ENCODE measurements at places on chromosomes 5 and 9. TPM values are rescaled to one million over a fixed set of nuclear protein-coding genes. Genes with fewer than 3 reads are reported as not detected.
A peak's percentile ranks its signal among the peaks of the same experiment; 100 is the strongest.

DNA sequence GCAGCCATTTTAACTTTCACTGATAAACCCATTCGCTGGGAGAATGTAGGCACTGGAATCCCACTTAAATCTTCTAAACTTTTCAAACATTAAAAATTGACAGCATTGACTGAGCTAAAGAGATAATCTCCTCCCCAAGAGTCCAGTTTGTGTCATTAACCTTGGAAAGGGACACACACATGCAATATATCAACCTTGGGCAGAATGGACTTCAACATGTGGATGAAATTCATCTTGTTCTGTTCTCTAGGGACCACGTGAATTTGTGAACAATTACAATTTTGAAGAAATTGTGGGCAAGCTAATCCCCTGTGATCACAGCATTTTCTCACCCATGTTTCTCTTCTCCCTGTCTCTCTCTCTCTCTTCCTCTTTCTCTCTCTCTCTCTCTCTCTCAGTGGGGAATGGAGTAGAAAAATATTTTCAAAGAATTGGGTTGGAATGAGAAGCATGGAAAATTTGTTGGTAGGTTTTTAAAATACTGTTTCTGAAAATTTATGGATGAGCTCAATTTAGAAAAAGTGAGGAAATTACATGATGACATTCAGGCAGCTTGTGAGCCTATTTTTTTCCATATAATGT, 553.7 kb downstream of the EBF1 start:
- DNase-seq = no peak

- peak; percentile 84 for DNase-seq
Observed at GRCh38 chr9:124110307-124110915, 98.8 kb downstream of the LHX2 start.

DNA sequence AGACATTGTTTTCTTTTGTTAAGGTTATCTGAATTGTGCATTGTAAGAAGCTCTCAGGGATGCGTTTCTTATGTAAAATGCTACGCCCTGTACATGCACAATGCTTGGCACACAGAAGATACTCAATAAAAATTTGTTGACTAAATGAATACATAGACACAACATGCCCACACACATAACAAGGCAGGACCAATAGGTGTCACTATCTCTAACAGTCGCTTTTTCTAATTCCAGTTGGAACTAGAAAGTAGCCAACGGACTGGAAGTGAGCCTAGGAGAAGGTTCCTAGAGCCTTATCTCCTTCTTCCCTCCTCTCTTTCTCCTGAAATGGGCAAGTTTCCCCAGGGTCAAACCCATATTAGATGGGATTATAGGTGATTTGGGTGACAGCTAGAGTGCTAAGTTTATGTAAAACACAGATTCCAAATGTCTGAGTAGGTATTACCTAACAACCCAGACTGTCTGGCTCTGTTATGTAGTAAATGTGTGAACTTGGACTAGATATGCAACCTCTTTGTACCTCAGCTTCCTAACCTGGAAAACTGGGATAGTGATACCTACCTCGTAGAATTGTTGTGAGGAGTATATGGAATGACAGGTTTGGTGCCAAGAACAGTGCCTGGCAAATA, 603.0 kb downstream of the RAB3C start:
- no peak for DNase-seq

DNA sequence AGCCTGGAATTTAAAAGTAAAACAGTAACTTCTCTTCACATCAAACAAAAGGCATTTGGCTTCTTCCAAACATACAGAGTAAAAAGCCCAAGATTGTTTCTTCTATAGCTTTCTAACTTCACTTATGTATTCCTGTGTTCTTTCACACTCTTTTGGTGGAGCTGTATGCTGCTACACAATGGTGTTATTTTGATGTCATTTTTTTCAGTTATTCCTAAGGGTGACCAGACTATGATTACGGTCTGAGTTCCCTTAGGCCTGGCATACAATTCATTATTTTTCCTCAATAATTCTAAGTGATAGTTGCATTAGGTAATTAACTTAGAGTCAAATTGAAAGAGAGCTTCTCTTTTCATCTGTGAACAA, 66.3 kb upstream of the IL7R start:
- DNase-seq = no peak

DNA sequence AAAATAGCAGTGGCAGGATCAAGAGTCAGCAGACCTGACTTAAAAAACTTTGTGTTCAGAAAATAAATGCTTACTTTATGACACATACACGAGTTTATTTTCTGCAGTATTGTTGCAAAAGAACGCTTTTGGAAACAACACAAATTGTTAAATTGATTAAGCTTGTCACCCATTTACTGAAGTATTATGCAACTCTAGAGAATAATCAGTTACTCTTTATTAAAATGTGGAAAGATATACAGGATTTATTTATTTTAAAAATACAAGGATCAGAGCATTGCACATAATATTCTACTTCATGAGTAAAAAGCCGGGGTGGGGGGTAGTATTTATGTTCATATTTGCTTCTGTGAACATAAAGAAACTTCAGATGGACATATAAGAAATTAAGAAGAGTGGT, 20.0 kb downstream of the FYB1 start:
- no peak for DNase-seq

DNA sequence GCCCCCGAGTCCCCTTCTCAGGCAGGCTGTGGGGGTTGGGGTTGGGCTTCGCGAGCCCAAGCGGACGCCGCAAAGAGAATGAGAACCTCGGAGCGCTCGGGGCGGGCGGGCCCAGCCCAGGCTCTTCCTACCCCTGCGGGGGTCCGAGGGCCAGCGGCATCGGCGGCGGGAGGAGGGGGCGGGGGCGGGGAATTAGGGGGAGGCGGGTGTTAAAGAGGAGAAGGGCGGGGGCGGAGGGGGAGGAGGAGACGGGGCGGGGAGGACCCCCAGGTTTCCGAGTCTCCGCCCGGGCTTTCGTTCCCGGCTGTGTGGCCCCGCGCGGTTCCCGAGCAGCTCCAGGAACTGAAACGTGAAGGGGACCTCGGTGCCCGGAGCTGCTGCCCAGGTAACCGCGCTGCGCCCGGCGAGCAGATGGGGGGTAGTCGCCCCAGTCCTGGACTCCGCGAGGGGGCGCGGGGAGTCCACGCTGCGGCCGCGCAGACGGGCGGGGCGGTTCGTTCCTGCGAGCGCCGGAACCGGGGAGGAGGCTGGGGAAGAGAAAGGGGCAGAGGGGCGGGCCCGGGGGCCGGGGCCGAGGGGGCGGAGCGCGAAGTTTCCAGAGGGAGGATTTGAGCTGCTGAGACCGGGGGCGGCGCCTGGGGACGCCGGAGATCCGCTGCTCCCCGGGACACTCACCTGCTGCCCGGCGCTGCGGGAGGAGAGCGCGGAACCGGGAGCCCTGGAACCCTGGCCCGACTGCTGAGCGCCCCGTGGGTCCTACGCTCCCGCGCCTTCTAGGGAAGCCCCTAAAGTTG, 38.4 kb upstream of the PLEKHG4B start:
- peak; percentile 78 for DNase-seq

DNA sequence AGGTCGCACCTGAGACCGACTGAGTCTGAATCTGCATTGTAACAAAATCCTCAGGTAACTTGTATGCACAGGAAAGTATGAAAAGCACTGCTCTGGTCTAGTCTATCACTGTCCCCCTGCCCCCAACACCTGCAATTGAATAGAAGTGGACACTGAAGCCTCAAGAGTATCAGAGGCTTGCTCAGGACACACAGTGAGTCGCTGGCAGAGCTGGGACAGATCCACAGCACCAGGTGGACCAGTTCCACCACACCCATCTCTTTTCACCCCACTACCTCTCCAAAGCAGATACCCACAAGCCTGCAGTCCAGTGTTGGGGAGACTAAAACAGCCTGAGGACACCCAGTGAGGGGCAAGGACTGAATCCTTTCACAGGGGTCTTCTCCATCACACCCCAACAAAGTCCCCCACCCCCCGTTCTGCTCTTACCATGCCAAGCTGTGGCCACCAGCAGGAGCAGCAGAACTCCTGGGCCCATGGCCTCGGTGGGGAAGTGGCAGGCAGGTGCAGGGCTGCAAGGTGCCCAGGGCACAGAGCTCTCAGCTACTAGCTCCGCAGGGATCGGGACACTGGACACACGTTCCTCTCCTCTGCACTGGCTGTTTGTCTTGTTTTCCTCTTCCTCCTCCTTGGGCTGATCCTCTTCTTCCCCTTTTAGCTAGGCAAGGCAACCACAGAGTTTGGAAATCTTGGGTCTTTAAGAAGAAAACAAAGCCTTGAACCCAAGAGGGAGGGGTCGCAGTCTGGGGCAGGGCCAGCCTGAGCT, at the start of gene CSF1R:
TSS of gene CSF1R (minus strand) at position 605 of the 766 bp plus-strand sequence. CDS start at position 478, 127 bp downstream.
- DNase-seq = peak; percentile 58

DNA sequence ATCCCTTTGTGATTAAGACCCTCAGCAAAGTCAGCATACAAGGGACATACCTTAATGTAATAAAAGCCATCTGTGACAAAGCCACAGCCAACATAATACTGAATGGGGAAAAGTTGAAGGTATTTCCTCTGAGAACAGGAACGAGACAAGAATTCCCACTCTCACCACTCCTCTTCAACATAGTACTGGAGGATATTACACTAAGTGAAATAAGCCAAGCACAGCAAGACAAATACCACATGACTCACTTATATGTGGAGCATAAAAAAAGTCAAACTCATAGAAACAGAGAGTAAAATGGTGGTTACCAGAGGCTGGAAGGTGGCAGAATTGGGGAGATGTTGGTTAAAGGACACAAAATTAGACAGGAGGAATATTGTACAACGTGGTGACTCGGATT, 118.1 kb upstream of the NFIL3 start:
- no peak for DNase-seq

DNA sequence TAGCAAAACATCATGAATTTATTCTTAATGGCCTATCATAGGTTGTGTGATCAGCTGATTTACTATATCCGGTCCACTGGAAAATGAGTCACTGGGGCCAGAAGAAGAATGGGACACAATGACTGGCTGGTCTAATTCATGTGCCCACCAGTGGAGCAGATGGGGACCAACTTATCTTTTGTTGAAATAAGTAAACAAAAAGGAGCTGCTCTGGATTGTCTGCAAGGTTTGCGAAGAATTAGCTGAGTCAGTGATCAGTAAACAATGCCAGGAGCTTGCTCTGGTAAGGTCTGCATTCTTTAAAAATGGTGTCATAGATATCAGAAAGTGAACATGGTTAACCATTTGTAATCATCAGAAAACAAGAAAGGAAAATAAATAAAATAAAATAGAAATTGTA, 128.0 kb downstream of the RASEF start:
- DNase-seq = no peak

GRCh38 chr5:170623576-170624181, 119.9 kb downstream of the KCNIP1 start:
- DNase-seq = no peak

DNA sequence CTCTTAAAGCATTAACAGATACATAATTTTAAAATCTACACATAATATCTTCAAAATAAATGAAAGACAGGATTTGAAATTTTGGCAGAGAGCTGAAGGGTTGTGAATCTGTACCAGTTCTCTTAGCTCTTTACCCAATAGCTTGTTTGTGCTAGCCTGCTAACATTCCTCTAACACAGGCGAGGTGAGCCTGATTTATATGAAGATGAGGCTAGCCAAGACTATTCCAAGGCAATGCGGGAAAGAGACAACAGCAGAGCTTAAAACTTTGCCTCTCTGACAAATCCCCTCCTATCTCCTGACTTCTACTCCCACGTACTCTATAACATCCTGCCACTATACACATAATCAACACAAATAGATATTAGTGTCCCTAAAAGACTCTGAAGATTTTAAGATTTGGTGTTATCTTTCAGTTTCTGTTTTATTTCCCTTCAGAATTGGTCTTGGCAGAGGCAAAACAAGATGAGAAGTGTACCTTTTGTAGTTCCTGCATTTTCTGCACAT, 745.6 kb upstream of the ZNF608 start:
- DNase-seq = no peak

- no peak for DNase-seq
Observed at GRCh38 chr5:111463311-111463710, 49.0 kb downstream of the STARD4 start.

DNA sequence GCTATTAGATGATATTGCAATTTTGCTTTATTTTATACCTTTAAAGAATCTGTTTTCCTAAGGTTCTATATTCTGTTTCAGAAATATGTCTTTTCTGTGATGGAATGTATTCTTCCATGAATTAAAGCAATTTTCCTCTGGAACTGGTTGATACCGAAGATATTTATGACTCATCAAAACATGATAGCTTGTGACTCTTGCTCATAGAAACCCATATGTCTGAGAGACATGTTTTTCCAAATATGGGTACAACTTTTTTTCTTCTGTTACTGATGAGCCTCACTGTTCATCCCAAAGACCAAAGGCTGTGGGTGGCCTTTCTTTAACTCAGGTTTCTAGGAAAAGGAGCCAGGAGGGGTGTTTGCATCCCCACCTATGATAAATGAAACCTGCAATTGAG, 126.1 kb upstream of the PAPPA start:
- no peak for DNase-seq

Gene STK32A
- total RNA-seq = 2.0 TPM

Gene ARRDC1
- 96.6 TPM for total RNA-seq

Gene CATSPER3
- 0.74 TPM for total RNA-seq

Gene NANS
- total RNA-seq = 48.1 TPM

Gene SPINK4
- not detected for total RNA-seq

Gene SPRY4
- total RNA-seq = 16.1 TPM
